ENCODE measurements at places on chromosomes 12 and 14.

GRCh38 chr14:54818201-54819133, 84.2 kb downstream of the GCH1 start:
- peak; percentile 94 for DNase-seq

GRCh38 chr12:115975411-115975810, 302.1 kb downstream of the MED13L start:
- DNase-seq = no peak

DNA sequence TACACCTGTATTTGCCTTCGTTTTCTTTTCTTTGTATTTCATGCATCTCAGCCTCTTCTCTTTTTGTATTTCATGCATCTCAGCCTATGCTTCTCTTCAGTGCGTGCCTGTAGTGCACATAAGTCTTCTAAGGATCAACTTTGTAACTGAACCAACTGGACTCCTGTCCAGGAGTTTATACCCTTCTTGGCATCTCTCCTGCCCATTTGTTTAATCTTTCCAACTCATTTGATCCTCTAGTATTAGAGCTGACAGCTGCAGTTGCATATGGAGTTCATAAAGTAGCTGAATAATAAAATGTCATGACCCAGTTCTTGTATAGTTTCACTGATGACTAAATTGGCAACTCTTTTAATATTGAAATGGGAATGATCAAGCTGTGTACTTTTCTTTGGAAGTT, 89.7 kb downstream of the FGD4 start:
- no peak for DNase-seq

DNA sequence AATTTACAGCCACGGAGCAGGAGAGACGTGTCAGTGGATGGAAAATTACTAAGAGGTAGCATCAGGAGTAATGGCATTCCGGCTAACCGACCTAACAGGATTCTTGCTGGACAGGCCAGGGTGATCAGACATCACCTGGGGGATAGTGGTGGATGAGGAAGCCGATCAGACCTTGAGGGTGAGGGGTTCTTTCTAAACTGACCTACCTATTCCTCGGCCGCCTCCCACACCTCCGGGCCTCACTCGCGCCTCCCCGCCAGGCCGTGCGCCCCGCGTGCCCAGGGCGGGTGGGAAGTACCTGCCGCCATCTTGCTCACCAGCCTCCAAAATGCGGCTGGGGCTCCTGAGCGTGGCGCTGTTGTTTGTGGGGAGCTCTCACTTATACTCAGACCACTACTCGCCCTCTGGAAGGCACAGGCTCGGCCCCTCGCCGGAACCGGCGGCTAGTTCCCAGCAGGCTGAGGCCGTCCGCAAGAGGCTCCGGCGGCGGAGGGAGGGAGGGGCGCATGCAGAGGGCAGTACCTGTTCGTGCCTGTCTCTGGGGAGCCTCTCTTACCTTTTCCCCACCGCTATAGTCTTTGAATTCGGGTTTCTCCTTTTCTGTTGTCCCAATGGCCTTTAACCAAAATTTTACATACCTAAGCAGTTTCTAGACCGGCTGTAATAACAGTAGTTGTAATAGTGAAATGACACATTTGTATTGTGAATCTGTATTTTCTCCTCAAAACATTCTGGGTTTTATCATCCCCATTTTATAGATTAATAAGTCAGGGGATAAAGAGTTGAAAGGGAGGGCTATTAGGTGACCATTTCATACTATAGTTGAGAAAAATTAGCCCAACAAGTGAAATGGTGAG, at the start of gene TMPRSS12:
Gene TMPRSS12 (plus strand): TSS at position 290 of the 857 bp plus-strand sequence. CDS start 39 bp downstream, at position 329.
- peak; percentile 57 for DNase-seq

DNA sequence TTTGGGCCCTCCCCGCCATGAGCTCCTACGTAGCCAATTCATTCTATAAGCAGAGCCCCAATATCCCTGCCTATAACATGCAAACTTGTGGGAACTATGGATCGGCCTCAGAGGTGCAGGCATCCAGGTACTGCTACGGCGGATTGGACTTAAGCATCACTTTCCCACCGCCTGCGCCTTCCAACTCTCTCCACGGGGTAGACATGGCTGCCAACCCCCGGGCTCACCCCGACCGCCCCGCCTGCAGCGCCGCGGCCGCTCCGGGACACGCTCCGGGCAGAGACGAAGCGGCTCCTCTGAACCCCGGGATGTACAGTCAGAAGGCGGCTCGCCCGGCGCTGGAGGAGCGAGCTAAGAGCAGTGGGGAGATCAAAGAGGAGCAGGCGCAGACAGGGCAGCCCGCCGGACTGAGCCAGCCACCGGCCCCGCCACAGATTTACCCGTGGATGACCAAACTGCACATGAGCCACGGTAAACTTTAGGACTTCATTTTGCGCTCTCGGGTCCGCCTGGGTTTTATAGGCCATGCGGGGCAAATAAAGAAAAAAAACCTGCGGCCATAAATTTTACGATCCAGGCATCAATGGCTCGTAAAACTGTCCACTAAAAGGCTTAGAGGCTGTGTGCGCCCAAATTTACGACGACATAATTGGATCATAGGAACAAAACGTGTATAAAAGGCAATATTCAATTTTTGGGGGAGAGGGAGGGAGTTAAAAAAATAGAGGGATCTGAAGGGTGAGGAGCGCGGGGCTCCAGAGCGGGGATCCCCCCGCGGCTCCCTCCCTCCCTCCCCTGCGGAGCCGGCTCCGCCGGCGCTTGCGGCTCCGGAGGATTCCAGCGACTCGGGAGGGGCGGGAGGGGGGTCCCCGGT, 493 bp downstream of the HOXC5 start:
- DNase-seq = no peak

DNA sequence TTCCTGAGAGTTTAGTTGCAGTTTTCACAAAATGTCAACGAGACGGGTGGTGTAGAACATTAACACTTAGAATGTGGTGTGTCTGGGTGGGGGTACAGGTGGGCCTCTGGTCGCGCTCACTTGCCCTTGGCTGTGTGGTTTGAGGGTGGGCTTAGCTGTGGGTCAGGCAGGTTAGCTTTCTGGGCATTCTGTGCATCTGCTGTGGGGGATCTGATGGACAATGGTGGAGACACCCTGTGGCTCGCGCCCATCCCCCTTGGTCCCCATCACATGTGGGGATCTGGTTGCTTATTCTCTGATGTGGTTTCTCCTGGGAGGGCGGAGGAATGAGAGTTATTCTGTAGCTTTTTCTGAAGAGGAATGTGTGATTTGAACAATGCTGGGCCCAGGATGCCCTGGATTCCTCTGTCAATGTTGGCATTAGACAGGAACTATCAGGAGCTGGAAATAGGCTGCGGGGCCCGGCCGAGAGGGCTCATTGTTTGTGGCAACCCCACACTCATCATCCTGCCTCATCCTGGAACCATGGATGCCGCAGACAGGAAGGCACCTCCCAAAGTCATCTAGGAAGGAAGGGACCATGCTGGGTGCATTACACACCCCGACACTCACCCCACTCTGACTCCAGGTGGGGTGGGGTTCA, 101.6 kb downstream of the TSPAN9 start:
- DNase-seq = no peak

GRCh38 chr14:26939755-26940154, 341.9 kb upstream of the NOVA1 start:
- DNase-seq = no peak

- no peak for DNase-seq
These were observed 1.0 kb upstream of the KRT6A start for GRCh38 chr12:52494100-52494499.

- DNase-seq = no peak
These were observed 33.0 kb downstream of the PTPN21 start for GRCh38 chr14:88521818-88522217.

DNA sequence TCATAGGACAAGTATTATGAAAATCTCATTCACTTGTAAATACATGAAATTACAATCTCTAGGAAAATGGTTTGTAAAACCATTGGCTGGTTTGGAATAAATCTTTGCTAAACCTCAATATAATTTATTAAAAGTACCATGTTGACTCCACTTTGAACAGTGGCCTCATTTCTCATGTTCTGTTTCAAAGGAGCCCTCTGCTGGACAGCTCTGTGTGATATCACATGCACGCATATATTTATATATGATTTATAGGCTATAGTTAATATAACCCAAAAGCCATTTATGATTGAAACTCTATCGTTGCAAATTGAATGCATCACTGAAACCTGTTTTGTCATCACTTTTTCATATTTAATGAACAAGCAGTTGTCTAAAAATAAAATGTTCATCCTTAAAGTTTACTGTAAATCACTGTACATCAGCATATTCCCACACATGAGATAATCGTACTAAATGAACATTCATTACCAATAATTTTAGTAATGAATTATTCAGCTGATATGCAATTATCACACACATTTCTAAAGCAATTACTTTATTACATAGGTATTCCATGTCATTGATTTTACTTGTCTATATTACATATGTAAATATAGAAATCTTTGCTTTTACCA, 493.8 kb downstream of the NPAS3 start:
- no peak for DNase-seq

- no peak for DNase-seq
These were observed 52.4 kb upstream of the STON2 start for GRCh38 chr14:81452341-81453133.

GRCh38 chr12:104551313-104551931, 94.7 kb downstream of the CHST11 start:
- no peak for DNase-seq

DNA sequence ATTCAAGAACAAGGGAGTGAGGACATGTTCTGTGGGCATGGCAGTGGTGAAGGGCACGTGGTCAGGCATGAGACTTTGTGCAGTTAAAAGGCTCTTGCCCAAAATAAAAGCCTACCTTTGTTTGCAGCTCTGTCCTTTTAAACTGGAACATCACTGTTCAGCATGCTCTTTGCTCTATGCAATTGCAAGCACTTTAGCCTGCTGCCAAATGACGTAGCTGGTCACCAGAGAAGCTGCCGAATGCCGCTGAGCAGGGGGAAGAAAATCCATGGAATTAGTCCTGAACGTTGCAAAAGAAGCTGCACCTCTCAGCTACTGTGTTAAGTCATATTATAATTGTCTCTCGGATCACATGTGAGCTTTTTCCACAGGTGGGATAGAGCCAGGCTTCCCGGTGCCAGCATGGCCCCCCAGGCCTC, 176.3 kb upstream of the DIO2 start:
- no peak for DNase-seq

DNA sequence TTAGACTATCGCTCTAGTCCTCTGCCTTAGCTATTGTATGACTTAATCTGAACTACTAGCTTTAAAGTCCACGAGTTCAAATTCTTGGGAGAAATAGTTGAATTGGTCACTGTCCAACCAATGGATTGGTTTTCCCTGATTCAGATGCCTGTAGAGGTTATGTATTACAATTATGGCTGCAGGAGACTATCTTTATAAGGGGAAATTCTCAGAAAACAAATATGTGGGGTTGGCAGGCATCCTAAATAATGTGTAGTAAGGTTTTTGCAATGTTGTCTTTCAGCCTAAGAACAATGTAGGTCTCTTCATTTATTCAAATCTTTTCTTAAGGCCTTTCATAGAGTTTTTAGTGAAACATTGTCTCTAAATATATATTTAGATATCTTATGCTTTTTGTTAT, 26.9 kb downstream of the MYRFL start:
- no peak for DNase-seq

GRCh38 chr12:23721268-23721667, 228.2 kb downstream of the SOX5 start:
- no peak for DNase-seq

- no peak for DNase-seq
These were observed 14.4 kb downstream of the EVL start for GRCh38 chr14:100079726-100080005.

GRCh38 chr12:179885-180284, 34.1 kb downstream of the SLC6A12 start:
- DNase-seq = no peak

DNA sequence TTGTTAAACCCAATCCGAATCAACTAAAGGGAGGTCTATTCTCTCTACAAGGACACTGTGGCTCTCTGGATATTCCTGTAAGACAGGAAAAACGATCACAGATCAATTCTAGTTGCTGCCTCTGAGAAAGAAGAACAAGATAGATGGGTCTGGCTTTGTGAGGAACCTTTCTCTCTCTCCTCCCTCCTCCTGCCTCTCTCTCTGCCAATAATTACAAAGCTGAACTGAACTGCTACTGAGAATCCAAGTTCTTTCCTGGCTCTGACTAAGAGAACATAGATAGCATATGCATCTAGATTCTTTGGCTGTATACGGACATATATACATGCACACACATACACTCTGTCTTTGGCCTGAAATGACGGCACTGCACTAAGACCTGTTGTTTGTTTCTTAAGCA, 27.6 kb downstream of the ETV6 start:
- DNase-seq = no peak

DNA sequence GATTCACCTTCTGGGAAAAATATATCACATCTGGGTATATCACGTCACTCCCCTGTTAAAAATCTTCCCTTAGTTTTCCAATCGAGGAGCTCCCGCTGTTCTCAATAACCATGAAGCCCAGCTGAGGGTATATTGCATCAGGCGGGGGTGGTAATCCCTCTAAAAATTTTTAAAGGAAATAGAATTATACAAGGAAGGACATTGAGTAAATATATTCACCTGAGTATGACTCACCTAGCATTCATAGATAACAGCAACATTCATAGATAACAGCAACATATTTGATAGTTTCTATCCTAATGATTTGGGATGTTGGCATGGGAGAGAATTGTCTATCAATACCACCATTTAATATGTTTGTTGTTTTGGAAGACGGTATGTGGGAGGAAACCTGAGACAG, 473.6 kb downstream of the RMST start:
- no peak for DNase-seq

- no peak for DNase-seq
These were observed 53.7 kb downstream of the GALNT4 start for GRCh38 chr12:89470741-89471509.

DNA sequence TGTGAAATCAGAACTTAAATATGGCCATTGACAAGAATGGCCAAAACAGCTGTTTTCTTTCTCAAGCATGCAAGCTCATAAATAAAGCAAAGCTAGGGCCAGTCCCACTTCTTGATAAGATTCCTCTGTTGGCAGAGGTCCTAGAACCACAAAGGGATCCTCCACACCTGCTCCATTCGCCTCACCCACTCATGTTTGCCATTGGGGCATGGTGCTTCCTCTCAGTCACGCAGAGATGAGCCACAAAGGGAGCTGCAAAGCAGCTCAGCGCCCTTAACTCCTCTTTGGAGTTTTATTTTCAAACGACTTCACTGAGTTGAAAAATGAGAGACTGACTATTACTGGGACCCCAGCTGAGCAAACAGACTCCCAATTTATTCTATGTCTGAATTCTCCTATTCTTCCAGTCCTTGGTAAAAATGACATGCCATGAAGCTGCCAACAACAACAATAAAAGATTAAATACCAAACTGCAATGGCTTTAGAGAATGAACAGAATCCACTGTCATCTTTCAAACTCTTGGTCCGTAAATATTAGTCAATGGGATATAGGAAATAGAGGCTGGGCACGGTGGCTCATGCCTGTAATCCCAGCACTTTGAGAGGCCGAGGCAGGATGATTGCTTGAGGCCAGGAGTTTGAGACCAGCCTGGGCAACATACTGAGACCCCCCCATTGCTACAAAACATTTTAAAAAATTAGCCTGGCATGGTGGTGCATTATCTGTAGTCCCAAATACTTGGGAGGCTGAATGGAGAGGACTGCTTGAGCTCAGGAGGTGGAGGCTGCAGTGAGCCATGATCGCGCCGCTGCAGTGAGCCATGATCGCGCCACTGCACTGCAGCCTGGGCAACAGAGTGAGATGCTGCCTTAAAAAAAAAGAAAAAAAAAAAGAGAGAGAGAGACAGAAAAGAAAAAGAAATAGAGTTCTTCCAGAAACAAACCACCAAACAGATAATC, 16.4 kb downstream of the MANSC1 start:
- DNase-seq = peak; percentile 51

Data from NCI-H1930 (cell line).